ENCODE measurements at places on chromosomes 1 and 21.

- DNase-seq, result no peak
These were observed 201.4 kb upstream of the SGIP1 start for GRCh38 chr1:66332548-66332901.

- no peak for DNase-seq
These were observed at the start of gene RIIAD1 for GRCh38 chr1:151720974-151721787. RIIAD1 (plus strand) TSS chr1:151721522; CDS start chr1:151721537, 15 bp downstream.

DNA sequence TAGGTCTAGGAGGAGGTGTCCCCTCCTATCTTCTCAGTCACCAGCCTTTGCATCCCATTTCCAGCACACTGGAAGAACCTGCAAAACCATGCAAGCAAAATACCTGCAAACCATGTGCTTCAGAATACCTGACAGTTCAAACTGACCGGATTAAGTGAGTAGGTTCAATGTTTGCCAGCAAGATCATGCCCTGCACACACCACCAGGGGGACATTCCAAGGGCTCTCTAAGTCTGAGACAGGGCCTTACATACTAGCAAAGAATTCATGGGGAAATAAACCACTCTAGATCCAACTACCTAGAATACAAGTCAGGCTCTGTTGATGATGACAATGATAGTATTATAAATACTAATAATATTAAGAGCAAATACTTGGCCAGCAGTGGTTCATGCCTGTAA lies 27.6 kb downstream of the INPP5B start:
- no peak for DNase-seq

GRCh38 chr1:3892748-3893147 lies 7.3 kb downstream of the C1orf174 start:
- DNase-seq, result no peak

DNA sequence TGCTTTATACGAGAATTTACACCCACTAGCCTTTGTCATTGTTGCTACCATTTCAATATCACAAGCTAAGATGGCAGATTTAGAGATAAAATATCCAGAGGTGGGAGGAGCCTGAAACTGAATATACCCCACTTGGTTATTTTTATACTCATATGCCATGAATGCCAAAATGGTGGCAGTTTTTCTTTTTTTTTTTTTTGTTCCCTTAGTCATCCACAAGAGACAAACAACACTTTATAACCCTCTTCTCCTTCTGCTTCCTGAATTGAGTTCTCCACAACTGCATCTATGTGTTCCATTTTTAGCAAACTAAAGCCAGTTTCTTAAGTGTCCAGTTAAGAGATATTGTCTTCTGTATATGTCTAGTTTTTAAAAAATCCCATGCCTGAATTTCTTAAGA lies 558.4 kb downstream of the LMO4 start:
- DNase-seq, result no peak

- DNase-seq, result no peak
These were observed 11.7 kb upstream of the MFAP2 start for GRCh38 chr1:16992102-16992501.

- DNase-seq, result no peak
These were observed 1.4 kb downstream of the CSRP1 start for GRCh38 chr1:201505503-201505890.

DNA sequence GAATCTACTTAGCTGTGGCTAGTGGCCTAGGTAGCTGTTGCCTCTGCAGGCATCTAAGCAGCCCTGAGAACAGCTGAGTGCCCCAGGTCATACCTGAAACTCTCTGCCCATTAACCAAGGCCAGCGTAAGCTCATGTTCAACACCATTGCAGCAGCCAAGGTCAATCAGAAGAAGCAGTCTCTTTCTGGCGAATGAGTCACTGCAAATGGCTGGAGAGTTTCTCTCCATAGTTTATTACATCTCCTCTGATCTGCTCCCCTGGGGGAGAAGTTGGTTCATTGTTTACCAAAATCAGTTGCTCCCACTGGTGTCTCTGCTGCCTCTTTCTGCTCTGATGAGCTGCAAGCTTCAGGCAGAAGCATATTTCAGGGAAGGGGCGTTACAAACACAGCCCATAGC lies 6.9 kb upstream of the BCL9 start:
- no peak for DNase-seq

DNA sequence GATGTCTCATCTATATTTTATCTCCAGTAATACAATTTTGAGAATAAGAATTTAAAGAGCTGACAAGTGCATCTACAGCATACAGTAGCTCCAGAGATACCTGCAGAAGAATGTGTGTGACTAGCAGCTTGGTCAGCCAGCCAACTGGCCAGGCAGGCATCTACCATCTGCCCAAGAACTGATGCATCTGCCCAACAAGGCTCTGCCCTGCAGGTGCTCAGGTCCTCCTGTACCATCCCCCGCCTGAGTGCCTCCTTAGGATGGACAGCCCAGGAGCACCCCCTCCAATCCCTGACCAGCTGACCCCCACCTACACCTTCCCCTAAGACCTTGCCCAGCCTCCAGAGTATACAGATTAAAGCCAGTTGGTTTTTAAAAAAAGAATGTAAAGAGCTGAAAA lies 30.3 kb downstream of the TMEM69 start:
- DNase-seq, result no peak

- DNase-seq, result no peak
These were observed 3.9 kb upstream of the TP53BP2 start for GRCh38 chr1:223849352-223850254.

- DNase-seq, result no peak
These were observed 514.1 kb upstream of the PKN2 start for GRCh38 chr1:88169939-88170338.

DNA sequence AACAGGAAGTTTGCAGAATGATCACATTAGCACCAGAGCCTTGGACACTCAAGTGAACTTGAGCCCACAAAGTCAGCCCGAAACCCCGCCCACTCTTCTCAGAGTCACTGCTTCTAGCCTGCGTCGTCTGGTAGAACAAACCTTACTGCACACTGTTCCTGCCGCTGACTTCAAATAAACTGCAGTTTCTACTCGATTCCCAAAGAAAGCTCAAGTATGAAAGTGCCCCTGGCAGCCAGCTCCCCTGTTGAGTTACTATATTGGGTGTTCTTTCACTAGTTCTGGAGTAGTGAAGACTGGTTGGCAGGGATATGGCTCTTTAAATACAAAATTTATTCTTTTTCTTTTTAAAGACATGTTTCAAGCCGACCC lies 164.7 kb downstream of the GALNT2 start:
- peak; percentile 65 for DNase-seq

GRCh38 chr1:230594214-230594773 lies 48.0 kb upstream of the COG2 start:
- no peak for DNase-seq

DNA sequence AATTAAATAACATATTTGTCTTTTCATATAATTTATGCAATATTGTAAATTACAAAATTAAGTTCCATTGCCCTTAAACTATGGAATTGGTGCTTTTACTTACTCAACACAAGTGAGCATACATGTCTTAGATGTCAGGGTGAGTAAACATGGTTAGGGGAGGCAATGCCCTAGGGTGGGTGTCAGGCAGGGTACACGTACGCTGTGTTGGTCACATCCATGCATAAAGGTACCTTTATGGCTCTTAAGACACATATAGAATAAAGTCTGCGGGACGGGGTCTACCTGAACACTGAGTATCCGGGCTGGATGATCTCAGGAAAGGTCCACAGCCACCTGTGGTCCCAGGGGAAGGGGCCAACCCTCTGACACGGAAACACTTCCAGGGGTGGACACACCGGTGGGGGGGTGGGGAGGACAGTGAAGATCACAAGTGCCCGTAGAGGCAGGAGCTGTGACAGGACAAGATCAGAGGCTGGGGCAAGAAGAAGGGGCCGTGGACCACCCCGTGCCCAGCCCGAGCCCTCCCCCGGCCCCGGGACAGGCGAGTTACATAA lies 720 bp downstream of the LIN9 start:
- no peak for DNase-seq

- no peak for DNase-seq
These were observed 98.4 kb upstream of the KAZN start for GRCh38 chr1:14500041-14500440.

GRCh38 chr1:15836772-15837669 lies 10.5 kb upstream of the SPEN start:
- DNase-seq, result no peak

DNA sequence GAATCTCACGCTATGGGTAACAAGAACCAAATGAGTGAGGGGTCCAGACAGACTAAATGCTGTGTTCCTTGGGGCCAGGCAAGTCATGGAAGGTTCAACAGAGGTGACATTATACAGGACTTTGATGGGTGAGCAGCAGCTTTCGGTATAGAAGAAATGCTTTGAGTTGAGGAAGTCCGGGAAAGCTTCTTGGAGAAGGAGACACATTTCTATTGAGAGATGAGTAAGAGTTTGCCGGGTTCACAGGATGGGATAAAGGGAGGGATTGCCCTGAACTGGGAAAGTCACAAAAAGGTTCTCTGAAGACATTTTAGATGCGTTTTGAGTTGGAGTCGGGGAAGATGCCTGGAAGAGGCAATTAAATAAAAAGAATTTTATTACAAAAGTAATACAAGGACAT lies 580 bp upstream of the AZIN2 start:
- DNase-seq, result no peak

DNA sequence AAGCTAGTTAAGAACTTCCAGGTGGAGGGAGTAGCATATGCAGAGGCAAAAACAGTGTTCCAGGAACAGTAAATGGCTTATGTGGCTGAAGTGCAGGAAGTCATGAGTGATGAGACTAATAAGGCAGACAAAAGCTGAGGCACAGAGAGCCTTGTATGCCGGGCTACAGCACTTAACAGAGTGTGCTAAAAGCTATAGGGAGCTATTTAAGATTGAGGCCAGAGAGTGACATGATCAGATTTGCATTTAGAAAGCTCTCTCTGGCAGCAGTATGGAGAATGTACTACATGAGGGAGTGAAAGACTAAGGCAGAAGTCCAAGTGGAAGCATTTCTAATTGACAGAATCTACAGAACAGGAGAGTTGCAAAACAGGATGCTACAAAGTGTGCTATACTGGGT lies 38.6 kb downstream of the WASF2 start:
- no peak for DNase-seq

DNA sequence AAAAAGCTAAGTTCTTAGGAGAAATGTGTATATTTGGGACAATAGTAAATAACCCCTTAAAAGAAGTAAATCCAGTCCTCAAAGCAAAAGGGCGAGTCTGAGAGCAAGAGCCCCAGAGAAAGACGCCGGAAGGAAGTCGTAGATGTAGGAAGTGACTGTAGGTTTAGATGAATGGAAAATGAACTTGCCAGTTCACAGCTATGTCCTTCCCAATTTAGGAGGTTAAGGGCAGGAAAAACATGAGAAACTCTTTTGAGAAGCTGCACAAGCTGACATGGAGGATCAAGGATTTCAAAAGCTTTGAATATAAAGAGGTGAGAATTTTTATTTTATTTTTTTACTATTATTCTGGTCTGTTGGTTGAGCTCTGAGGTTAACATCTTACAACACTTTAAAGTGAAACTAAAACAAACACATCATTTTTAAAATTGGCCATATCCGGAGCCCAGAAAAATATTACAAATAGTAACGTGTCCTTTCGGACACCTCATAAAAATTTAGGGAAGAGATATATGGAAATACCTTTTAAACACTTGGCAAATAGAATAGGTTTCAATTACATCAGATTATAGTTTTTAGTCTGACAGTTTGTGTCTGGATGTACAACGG lies 1178.6 kb downstream of the MRPL39 start:
- no peak for DNase-seq

DNA sequence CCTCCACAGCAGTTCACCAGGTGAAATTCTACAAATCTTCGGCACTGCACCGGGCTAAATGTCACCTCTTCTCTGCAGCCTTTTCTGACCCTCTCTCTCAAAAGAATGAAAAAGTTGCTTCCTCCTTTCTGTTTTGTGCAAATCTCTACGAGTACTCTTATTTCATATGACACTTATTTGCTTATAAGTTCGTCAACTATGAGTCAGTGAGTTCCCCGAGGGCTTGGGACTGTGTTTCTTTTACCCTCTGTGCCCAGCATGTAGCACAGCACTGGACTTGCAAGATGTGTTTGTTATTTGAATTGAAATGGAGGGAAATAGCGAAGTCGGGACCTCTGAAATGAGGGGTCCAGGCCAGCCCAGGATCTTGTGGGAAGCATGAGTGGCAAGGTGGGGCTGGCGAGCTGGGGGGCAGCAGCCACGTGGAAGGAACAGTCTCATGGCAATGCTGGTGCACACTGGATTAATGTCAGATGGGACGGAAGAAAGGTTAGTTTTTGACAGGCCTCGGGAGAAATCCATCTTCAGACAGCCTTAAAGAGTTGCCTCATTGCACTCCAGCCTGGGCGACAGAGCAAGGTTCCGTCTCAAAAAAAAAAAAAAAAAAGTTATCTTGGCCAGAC lies 6.2 kb downstream of the SLC6A9 start:
- peak; percentile 50 for DNase-seq

DNA sequence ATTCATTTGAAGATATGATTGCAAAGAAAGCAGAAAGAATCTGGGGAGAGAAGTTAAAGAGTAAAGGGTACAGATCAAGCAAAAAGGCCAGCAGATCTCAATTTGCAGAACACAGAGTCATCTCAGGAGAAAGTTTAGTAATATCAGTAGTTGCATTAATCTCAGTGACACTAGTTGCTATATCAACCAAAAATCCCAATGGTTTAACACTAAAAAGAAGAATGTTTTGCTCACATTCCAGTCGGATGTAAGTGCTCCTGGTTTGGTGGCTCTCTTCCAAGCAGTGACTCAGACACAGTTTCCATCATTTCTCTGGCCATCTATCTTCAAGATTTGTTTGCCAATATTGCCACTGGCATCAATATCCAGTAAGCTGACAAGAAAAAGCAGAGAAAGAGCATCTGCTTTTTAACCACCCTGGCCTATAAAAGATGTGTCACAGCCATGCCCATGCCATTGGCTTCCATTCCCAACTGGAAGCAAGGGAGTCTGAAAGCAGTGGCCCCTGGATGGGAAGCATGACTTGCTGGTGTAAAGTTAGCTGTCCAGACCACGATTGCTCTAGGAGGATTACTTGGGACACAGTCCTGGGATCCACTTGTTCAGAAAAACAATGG lies 45.5 kb upstream of the AIM2 start:
- no peak for DNase-seq

DNA sequence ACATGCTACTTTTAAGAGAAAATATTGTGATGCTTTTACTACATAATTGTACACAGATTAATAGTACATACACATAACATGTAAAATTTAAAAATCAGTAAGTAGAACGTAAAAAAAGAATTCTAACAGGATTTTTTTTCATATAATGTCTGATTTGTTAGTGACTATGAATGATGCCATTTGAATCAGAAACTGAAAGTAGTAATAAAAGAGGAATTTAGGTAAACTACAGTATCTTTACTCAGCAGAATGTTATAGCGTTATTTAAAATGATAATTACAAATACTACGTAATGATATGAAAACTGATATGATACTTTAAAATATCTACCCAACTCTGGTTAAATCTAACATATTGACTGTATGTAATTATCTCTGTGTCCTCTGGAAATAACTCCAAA lies 116.1 kb downstream of the DENND1B start:
- no peak for DNase-seq

- no peak for DNase-seq
These were observed 239.8 kb downstream of the LMX1A start for GRCh38 chr1:165116732-165117131.

GRCh38 chr1:169363046-169363730 lies 4.4 kb downstream of the NME7 start:
- peak; percentile 7 for DNase-seq

Data from smooth muscle cell of the brain vasculature (primary cell).